ENCODE measurements at places on chromosomes 1 and 21.

GRCh38 chr1:236063919-236064673 lies 794 bp downstream of the NID1 start:
- no peak for DNase-seq

DNA sequence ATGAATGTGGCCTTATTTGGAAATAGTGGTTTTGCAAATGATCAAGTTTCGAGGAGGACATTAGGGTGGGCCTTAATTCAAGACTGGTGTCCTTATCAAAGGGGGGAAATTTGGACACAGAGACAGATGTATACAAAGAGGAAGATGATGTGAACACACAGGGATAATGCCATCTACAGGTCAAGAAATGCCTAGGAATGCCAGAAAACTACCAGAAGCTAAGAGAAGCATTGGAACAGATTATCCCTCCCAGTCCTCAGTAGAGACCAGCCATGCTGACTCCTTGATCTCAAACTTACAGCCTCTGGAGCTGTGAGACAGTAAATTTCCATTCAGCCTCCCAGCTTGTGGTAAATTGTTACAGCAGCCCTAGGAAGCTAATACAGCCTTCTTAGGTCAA lies 151.4 kb downstream of the PTGER3 start:
- DNase-seq, result peak; percentile 19

DNA sequence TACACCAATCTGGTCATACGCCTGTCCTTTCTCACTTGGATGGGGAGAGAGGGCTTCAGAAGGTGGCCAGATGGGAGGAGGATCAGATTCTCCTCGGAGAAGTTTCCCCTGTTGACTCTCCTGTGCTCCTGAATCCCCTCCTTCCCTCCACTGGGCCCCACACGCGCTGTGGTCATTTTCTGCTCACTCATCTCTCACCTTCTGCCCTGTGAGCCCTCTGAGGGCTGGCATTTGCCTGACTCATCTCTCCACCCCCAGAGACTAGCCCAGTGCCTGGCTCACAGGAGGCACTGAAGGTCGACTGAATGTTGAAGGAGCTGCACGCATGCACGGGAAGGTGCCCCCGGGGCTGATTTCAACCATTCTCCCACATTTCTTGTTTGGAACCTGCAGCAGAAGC lies 14.2 kb downstream of the ABCA4 start:
- no peak for DNase-seq

GRCh38 chr1:165353731-165354671 lies 2.5 kb downstream of the LMX1A start:
- no peak for DNase-seq

DNA sequence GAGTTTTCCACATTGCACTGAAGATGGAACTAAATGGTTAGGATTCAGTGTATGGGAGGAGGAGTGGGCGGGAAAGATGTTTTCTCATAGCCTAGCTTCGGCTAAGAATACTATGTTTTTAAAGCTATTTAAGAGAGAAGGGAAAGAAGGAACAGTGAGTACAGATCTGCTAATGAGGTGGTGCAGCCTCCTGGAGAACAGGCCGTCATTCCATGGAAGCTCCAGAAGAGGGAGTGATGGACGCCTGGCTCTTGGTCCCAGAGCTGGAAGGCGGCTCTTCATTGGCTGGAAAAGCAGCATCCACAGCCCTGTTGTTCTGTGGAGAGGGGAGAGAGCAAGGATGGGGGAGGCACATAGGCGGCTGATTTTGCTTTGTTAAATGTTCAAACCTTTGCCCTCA lies 6.9 kb downstream of the CAMK1G start:
- DNase-seq, result no peak

- no peak for DNase-seq
Observed at GRCh38 chr1:232029315-232029714, 402.7 kb downstream of the DISC1 start.

DNA sequence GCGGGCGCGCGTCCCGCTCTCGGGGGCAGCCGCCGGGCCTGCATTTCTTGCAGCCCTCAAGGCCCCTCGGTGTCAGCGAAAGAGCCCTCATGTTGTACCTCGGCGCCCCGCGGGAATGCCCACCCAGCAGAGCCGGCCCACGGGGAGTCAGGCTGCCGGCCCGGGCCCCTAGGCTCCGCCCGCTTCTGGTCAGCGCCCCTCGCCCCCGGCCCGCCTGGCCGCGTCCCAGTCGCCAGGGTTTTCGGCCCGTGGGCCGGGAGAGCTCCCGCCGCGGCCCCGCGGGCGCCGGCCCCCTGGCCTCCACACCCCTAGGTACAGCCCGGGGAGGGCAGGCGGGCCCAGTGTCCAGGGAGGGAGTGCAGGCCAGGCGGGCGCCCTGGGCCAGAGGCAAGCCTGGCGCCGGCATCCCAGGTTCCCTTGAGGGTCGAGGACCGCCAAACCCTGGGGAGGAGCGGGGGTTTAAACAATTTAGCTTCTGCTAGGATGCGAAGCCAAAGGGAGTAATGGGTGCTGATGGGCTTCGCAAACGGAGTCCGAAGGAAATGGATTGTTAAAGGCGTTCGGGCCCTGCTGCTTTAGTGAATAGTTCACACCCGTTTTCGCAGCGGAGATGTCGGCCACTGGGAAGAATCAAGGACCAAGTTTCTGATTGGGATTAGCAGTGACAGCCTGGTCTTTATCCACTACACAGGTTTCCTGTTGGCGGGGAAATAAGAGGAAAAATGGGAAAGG lies 486 bp upstream of the KCNA3 start:
- no peak for DNase-seq

DNA sequence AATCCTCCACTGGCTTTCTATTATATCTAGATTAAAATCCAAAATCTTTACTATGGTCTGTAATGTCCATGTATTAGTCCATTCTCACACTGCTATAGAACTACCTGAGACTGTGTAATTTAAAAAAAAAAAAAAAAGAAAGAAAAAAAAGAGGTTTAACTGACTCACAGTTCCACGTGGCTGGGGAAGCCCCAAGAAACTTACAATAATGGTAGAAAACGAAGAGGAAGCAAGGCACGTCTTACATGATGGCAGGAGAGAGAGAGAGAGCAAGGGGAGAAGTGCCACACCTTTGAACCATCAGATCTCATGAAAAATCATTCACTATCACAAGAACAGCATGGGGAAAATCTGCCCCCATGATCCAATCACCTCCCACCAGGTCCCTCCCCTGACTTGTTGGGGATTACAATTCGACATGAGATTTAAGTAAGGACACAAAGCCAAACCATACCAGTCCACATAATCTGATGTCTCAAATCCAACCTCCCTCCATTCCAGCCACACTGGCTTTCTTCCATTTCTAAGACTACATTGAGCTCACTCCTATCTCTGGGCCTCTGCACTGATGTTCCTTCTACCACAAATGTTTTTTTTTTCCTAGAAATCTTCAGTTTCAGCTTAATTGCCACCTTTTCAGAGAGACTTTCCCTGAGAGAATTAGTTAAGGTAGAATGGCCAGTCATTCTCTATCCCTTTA lies 92.4 kb downstream of the EIF4G3 start:
- no peak for DNase-seq

DNA sequence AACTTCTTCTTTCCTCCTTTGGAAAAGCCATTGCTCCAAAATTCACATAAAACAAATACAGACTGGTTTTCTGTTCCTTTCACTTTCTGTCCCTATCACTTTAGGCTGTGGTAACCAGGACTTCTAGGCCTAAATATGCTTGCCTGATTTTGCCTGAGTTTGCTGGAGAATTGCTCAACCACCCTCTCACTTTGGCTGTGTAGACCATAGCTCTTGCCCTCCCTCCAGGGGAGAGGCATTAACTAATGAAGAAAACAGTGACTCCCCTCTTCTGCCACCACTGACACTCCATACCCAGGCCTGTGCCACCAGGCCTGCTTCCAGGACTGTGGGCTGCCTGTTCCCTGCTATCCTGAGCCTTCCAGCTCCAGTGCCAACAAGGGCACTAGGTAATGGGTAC lies 163.5 kb downstream of the TOMM20 start:
- DNase-seq, result no peak

- no peak for DNase-seq
Observed at GRCh38 chr1:198245379-198245778, 88.6 kb downstream of the NEK7 start.

DNA sequence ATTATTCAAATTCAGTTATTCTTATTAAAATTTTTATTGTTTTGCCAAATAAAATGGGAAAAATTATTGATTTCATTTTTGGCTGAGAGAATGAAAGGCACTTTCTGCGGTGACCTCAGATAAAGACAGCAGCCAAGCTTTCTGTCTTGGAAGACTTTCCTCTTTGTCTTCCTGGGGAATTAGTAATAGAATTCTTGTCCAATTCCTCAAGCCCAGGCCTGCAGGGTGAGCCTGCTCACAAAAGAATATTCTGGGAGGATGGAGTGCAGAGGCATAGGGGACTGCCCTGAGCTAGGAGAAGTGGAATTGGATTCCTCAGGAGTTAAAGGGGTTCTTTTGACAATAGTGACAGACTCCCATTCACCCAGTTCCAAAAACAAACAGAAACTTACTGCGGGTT lies 614.5 kb upstream of the ADGRL2 start:
- DNase-seq, result no peak

- peak; percentile 68 for DNase-seq
Observed at GRCh38 chr1:173451981-173452380, 25.2 kb upstream of the PRDX6 start.

GRCh38 chr1:59229138-59229537 lies 67.8 kb upstream of the FGGY start:
- peak; percentile 52 for DNase-seq

- peak; percentile 63 for DNase-seq
Observed at GRCh38 chr1:236030534-236030933, 34.4 kb downstream of the NID1 start.

DNA sequence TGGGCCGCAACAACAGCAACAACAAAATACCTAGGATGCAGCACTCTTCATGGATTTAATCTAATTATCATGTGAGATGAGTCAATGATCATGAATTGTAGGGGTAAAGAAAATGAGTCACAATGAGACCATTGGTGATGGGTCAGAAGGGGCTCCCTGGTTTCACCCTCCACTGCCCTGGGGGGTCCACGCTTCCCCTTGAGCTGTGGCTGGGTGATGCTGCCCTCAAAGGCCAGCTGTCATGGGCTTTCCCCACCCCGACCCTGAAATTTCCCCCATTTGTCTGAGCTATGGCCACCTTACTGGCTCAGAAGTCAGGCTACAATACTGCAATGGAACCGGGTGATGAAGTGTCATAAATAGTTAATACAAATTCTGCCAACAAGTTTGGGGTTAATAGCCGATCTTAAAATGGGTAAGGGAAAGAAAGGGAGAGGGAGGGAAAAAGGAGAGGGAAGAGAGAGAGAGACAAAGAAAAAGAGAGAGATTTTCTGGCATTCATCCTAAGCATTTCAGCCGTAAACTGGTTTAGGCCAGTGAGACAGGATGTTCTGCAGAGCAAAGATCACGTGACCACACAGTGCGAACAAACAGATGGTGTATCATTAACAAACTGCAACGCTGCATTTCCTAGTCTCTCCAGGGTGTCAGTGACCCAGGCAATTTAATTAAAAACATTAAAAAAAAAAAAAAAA lies 143.4 kb upstream of the ERRFI1 start:
- peak; percentile 93 for DNase-seq

GRCh38 chr1:56403321-56403720 lies 176.0 kb downstream of the PLPP3 start:
- DNase-seq, result no peak

DNA sequence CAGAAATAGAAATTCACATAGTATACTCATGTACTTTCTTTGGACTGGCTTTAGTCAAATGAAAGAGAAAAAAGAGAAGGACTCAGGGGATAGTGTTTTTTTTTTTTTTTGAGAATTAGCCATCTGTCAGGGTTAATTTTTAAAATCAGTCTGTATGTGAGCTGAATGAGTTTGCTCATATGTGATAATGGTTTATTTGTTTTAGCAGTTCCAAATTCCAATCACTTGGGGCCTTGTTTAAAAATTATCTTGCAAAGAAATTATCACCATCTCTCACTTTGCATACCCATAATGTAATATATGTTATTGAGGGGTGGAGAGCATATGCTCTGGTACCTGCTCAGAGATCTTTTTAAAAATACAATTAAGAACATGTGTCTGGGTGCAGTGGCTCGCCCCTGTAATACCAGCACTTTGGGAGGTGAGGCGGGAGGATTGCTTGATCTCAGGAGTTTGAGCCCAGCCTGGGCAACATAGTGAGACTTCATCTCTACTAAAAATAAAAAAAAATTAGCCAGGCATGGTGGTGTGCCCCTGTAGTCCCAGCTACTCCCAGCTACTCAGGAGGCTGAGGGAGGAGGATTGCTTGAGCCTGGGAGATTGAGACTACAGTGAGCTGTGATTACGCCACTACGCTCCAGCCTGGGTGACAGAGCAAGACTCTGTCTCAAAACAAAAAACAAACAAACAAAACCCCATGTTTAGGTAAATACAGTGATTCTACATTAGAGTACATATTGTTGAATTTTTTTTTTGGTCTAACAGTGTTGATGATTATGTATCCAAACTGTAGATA lies 19.7 kb downstream of the GNAI3 start:
- DNase-seq, result peak; percentile 44

- no peak for DNase-seq
Observed at GRCh38 chr1:97680894-97681293, 239.9 kb downstream of the DPYD start.

- DNase-seq, result peak; percentile 20
Observed at GRCh38 chr1:111943846-111944749, 45.4 kb downstream of the KCND3 start.

DNA sequence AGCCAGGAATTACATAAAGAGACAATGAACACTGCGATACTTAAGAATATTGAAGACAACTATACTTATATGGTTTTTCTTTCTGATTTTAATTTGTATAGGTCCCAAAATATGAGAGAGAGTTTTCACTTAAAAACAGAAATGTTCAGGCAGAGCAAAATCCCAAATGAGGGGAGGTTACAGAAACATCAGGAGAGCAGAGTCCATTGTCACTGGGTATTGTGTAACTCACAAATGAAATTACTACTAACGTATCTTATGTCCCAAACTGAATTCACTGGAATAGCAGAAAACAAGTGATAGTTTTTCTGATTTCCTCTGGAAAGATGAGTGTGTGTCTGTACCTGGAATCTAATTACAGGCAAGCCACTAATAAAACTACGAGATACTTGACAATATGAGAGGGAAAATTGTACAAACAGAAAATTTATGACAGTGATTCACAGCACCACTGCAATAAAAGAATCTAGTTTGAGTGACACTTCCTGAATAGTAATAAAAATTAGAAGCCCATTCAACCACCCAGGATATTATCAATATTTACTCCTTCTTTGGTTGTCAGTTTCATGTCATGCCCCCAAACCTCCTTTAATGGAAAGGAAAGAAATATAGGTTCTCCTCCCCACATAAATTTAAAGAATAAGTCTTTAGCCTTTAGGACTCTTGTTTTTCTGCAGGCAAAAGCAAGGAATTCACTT lies 522.6 kb downstream of the ADGRL2 start:
- no peak for DNase-seq

DNA sequence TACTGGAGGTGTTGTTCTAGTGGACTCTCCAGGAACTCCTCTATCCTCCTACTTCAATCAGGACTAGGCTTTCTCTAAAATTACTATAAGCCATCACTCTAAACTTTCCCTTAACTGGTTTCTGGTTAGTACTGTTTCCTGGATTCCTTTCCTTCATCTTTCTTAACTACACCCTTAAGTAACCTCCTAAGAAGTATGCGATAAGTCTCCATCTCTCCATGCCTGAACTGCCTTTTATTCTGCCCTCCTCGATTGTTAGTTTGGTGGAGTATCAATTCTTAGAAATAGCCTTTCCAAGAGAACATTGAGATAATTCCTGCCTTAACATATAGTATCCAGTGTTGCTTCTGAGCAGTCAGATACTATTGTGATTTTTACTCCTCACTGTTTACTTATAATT lies 162.9 kb upstream of the PDE4B start:
- no peak for DNase-seq

- no peak for DNase-seq
Observed at GRCh38 chr1:44261962-44262361, 48.7 kb downstream of the DMAP1 start.

GRCh38 chr1:157287462-157287861 lies 149.3 kb upstream of the ETV3 start:
- DNase-seq, result no peak

All from NCI-H1694 treated with DMSO at 0.1 percent for 48 hours (cell line).